NCI-H1694 (cell line): ENCODE measurements at places on chromosomes 5 and 9.

DNA sequence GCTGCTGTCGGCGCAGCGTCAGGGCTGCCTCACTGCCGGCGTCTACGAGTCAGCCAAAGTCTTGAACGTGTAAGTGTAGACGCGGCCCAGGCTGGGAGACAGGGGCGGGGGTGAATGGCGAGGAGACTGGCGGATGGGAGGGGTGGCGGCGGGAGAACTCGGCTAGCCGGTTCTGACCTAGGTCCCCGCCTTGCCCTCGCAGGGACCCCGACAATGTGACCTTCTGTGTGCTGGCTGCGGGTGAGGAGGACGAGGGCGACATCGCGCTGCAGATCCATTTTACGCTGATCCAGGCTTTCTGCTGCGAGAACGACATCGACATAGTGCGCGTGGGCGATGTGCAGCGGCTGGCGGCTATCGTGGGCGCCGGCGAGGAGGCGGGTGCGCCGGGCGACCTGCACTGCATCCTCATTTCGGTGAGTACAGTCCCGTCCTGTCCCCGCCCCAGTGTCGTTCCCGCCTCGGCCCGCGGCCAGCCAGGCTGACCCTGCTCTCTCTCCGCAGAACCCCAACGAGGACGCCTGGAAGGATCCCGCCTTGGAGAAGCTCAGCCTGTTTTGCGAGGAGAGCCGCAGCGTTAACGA, 745 bp downstream of the GADD45G start:
- no peak for DNase-seq

- DNase-seq, result no peak
These were observed 12.0 kb downstream of the CTNNAL1 start for GRCh38 chr9:109001275-109001676.

DNA sequence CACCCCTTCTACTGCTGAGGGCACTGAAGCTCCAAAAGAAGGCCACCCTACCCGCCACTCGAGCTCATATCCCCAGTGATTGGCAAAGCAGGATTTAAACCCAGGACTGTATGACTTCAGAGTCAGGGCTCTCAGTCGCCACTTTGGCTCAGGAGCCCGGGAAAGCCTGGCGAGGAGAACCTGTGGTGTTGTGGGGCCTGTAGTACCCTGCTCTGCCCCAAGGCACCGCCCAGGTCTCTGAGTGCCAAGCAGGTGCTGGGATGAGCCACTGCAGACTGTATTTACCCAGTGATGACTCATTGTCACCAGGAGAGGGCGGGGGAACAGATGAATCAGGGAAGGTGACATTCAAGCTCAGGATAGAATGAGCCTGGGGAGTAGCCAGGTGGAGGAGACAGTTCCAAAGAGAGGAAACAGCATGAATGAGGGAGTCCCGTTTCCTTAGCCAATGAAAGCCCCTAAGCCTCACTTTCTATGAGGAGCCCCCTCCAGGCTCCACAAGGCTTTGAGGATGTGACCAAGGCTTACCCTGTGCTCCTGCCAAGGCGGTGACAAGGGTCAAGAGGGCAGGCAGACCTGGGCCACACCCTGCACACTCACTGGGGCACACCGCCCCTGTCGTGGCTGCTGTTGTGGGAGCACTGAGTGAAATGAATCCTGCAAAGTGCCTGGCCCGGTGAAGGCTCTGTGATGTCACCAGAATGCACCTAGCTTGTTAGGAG, 17.8 kb upstream of the DPM2 start:
- peak; percentile 58 for DNase-seq

- DNase-seq, result no peak
These were observed 110.1 kb upstream of the MAP3K1 start for GRCh38 chr5:56705217-56705616.

- DNase-seq, result no peak
These were observed 412.6 kb upstream of the CTNND2 start for GRCh38 chr5:12316812-12317211.
